Mammary epithelial cell (primary cell): ENCODE measurements at places on chromosomes 11 and 22. TPM values are rescaled to one million over a fixed set of nuclear protein-coding genes. Genes with fewer than 3 reads are reported as not detected.

- DNase-seq: no peak
These were observed 38.3 kb downstream of the PC start for GRCh38 chr11:66919923-66920322.

GRCh38 chr11:102573851-102574250, 43.3 kb upstream of the MMP7 start:
- DNase-seq: peak; percentile 73

DNA sequence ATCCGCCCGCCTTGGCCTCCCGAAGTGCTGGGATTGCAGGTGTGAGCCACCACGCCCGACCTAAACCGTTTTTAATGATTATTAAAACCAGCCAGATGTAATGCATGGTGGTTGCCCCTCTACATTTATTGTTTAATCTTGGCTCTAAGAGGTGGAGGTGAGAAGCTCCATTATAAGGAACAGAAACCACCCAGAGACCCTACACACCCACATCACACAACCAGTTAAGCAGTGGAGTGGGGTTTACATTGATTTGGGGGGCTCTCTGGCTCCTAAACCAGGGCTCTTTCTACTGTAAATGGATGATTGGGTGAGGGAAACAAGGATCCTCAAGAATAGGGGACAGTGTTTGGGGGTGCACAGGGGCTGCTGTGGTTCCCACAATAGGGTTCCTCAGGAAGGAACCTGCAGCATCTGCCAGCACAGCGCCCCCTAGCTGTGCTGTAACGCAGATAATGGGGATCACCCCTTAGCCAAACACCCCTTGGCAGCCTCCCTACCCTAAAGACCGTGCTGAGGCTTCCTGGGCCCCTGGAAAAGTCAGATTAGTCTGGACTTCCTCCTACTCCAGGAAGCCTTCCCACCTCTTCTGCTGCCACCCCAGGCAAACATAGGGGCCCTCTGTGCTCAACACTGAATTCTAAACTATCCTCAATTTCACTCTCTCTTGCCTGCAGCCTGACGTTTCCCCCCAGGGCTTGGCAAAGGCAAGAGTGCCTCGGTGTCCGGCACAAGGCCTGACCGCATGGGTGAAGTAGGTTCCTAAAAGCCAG, 2.4 kb downstream of the MPST start:
- no peak for DNase-seq

- no peak for DNase-seq
These were observed 136.6 kb downstream of the NAV2 start for GRCh38 chr11:19849107-19849789.

DNA sequence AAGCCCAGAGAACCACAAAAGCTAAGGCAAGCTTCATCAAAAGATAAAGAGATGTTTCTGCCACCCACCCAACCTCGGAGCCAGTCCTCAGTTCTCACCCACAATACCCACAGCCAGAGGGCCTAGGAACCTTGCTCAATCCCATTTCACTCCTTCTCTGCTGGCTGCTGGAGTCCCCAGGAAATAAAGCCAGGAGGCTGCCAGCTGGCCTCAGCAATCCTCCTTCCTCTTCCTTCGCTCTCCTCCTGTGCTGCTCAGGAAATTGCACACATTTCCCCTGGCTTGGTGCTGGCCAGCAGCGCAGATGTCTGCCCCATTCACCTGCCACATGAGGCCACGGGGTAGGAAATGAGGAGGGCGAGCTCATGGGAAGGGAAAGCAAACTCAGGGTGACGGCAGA, 91.8 kb upstream of the LDLRAD3 start:
- no peak for DNase-seq

- DNase-seq: no peak
These were observed 1.1 kb upstream of the IGSF9B start for GRCh38 chr11:133957900-133958299.

DNA sequence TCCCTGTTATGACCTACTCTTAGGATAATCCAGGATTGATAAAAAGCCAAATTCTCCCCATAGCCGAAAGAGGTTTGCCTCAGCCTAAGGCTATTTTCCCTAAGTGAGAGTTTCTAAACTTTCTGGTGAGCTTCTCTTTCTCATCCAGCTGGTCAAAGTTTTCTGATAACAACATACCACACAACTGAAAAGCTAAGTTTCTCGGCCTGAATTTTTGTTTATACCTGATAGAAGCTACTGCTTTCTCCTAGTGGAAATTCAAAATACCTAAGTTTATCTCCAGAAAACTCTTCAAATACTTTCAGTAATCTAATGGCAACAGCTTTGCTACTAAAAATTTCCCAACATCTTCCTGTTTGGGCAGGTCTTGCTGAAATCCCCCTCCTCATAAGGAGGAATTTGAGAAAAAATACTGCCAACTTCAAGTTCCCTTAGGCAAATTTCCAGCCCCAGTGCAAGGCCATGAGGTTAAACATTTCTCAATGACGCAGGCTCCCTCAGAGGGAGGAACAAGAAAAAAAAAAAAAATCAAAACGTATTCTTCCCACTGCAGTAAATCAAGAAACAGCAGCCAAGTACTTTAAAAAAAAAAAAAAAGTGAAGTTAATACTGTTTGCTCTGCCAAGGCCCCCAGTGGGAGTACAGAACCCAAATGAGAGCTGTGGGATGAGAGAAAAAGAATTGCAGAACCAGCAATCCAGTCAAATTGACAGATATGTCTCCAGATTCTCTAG, 127.0 kb downstream of the MRTFA start:
- peak; percentile 72 for DNase-seq

- no peak for DNase-seq
These were observed 3.2 kb downstream of the THAP7 start for GRCh38 chr22:20998411-20999336.

DNA sequence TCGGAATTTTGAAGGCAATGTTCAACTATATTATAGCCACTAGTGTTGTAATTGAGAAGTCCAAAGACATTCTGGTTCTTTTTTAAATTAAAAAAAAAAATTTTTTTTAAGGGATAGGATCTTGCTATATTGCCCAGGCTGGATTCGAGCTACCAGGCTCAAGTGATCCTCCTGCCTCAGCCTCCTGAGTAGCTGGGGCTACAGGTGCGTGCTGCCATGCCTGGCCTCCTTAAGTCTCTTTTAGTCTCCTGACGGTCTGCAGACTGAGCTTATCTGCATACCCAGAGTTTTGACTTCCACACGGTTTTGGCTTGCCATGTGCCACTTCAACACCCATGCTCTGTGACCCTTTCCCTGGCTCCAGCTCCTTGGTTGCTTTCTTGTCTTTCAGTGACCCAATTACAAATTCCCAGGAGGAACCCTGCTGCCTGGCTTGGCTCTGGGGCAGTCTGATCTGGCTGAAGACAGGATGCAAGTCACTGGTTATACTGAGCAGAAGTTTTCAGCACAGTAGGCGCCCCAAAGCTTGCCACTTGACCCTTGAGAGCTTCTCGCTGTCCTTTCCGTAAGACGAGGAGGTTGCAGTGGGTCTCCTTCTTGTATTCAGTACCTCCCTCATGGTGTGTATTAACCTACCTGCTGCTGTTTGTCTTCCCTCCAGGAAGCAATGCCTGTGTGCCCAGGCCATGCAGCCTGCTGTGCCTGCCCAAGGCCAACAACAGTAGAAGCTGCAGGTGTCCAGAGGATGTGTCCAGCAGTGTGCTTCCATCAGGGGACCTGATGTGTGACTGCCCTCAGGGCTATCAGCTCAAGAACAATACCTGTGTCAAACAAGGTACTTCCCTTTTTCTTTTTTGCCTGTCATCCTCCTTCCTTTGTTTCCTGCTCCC, 113.8 kb upstream of the SORL1-AS1 start:
- no peak for DNase-seq

DNA sequence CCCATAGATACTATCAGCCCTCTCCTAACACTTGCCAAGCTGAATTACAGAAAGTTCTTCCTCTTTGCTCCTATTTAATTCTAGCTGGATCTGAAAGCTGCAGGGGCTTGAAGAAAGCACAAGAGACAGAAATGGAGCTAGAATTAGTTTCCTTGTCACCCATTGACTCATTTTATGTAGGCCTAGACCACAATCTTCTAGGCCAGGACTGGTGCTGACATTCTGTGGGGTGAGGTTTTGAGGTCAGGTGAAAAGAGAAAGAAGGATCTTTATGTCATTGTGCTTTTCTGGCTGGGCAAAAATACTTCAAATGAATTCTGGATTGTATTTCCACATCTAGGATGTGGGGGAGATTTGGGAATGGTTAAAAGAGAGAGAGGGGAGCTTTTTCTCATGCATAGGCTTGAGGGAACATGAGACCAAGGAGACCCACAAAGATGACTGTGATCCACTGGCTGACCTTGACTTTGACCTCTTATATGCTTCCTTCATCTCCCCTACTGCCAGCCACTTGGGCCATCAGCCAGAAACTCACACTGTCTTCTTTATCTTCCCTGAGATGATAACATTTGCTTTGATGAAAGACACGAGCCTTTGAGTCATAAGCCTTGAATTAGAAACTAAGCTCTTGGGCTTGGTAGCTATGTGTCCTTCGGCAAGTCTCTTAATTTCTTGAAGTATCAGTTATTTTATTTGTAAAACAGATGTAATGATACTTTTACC, 274.9 kb upstream of the CADM1 start:
- no peak for DNase-seq

DNA sequence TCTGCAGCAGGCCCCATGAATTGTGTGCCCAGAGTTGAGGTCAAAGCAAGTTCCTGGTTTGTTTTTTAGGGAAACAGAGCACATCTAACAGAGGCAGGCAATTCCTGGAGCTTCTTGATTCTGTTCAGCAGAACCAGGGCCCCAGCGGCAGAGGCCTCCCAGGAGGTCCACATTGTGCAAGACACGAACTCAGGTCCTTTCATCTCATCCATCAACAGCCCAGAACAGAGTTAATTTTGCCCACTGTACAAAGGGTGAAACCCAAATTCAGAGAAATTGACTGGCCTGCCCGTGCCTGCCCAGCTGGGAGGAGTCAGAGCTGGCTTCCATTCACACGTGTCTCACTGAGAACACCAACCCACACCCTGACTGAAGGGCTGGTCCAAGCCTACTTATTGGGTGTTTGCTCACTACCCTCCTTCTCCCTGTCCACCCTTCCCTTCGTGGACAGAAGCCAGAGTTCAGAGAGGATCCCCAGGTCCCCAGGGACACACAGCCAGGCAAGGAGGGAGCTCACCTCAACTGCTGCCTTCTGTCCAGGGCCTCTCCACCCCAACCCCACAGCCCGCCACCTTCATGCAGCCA, 607.1 kb downstream of the TBC1D22A start:
- no peak for DNase-seq

TNNT3 gene
- not detected in 2 replicates for total RNA-seq

MRGPRX4 gene
- total RNA-seq: 0.33 TPM

HEPHL1 gene
- 6.2 TPM for total RNA-seq

OR51E2 gene
- total RNA-seq: not detected in 2 replicates

GTPBP1 gene
- 47.4 and 61.1 TPM in 2 replicates for total RNA-seq

AMPD3 gene
- total RNA-seq: 6.7 TPM

OR52E8 gene
- total RNA-seq: not detected

DDX10 gene
- 12.8 TPM for total RNA-seq

GALNT18 gene
- 34.3 TPM for total RNA-seq
